ENCODE measurements at places on chromosomes 1 and 21. TPM values are rescaled to one million over a fixed set of nuclear protein-coding genes. Genes with fewer than 3 reads are reported as not detected.

DNA sequence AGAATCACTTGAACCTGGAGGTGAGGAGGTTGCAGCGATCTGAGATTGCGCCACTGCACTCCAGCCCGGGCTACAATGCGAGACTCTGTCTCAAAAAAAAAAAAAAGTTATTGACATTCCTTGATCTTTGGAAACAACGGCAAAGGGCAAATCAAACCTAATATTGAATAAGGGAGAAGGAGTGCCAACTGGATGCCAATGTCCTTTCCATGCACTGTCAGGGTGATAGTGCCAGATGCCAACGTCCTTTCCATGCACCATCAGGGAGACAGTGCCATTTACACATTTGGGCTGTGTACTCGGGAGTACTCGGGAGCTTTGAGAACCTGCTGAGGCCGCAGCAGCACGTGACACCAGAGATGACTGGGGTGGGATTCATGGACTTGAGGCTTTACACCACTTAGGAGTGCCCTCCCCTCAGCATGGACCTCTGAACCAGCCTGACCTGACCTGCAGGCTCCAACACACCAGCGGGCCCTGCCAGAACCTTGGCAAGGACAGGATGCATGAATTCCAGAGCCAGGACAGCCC lies 34.5 kb upstream of the SOD1 start:
- no peak for DNase-seq

- no peak for DNase-seq
Observed at GRCh38 chr21:21085206-21085605, 87.0 kb downstream of the NCAM2 start.

Gene S100A12
- not detected for total RNA-seq

DNA sequence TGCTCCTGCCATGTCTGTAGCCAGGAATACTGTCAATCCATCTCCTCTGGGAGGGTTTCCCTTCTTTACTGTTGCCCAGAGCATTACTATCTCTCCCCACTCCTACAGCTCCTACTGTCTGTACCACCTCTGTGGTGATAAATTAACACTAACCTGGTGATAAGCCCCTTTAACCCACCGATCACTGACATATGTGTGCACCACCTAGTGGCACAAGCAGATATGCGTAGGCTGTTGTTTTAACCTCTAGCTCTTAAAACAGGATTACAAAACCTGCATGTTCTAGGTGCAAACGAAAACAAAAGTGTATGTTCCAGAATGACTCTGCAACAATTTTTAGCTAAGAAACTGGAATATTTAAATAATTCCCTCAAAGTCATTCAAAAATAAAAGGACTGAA lies 93.9 kb upstream of the BEND5 start:
- DNase-seq: no peak

Gene BEND5
- not detected for total RNA-seq

Gene GPR3
- total RNA-seq: 0.98 TPM

Gene IGSF3
- 27.8 TPM for total RNA-seq

DNA sequence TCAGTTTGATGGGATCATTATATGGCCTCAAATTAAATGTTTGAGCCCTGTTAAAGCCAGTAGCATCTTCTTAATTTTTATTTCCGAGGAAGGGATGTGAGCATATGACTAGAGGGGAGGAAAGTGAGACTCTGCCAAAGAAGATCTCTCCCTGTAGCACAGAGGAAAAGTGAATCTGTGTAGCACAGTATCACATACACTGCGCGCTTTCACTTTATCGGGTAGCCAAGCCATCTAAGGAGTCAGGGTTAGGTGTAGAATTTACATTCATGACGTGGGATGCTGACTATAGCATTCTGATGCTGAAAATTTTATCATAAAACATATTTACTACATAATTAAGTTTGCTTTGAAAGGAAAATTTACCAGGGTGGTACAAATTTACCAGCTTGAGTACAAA lies 24.0 kb downstream of the LRRC8D start:
- DNase-seq: no peak

- no peak for DNase-seq
Observed at GRCh38 chr1:71804140-71804539, 478.2 kb downstream of the NEGR1 start.

DNA sequence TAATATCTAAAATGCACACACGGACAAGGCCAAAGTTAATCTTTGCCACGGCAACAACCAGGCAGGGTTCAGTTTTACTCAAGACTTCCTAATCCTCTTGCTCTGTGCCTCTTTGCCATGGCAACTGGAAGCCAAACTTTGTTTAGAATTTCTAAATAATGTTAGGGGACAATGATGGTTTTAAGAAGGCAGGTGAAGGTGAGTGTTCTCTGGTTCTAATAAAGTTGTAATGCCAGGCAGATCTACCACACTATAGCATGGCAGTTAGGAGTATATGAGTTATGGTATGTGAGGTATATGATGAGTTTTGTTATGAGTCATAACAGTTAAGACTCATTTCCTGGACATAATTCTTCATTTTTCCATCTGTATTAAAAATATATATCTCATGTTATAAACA lies 2.7 kb downstream of the PTPRC start:
- no peak for DNase-seq
